ENCODE measurements at places on chromosomes 7 and 10.

GRCh38 chr7:28478656-28479055 lies 66.3 kb downstream of the CREB5 start:
- DNase-seq: no peak

DNA sequence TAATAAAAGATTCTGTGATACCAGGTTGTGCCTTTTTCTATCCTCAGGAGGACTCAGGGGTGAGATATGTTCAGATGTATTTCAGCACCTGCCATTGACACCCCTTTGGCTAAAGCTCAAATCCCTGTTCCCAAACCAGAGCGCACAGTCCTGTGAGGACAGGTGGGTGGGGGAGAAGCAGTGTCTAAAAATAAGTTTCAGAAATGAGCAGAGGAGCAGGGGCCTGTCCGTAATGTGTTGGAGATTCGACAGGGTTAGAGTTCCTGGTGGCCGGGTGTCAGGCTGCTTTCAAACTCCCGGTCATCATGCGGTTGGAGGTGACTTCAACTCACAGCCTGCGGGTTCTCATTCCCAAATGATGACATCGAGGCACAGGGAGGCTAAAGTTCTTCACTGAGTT lies 211.5 kb downstream of the KLF6 start:
- DNase-seq: no peak

DNA sequence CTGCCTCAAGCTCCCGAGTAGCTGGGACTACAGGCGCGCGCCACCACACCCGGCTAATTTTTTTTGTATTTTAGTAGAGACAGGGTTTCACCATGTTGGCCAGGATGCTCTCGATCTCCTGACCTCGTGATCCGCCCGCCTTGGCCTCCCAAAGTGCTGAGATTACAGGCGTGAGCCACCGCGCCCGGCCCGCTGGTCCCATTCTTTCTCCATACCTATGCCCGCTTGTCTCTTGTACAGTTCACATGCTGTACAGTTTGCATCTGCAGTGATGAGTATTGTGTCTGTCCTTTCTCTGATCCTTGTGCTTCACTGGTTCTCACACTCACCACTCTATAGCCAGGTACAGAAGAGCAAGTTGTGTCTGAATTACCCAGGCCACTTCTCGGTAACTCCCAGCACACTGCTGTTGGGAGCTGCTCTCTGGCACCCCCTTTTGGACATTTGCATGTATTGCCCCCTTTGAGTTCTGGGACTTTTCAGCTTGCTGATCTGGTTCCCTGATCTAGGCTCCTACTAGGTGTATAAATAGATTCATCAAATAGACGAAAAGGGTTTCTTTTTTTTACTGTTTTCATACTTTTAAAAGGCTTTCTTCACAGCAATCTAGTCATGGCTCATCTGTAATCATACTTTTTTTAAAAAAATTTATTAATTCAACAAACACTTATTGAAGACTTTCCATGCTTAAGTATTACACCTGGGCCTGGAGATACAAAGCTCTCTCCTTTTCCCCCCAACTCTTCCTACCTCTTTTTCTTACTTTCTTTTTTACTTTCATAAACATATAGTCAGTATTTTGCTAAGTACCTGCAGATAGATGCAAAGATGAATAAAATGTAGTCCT lies 53.5 kb downstream of the AOAH start:
- DNase-seq: peak; percentile 57

DNA sequence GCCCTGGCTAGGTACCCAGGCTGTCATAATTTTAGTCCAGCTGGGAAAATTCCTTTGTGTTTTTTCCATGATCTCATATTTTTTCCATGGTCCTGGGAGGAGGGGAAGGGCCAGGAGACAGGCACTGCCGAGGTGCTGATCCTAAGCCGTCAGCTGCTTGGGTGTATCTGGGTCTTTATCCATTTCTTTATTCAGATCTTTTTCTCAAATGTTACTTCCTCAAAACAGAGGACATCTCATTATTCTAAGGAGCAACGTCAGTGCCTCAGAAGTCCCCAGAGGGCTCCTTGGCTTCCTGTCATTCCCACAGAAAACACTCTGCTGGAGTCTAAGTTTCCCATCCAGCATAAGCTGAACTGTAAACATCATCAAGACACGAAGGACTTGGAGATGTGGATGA lies 2.8 kb upstream of the OR6V1 start:
- DNase-seq: no peak

- no peak for DNase-seq
Observed at GRCh38 chr10:59505926-59506325, 143.6 kb upstream of the FAM13C start.

- DNase-seq: no peak
Observed at GRCh38 chr10:80537086-80537735, 491 bp upstream of the SH2D4B start.

DNA sequence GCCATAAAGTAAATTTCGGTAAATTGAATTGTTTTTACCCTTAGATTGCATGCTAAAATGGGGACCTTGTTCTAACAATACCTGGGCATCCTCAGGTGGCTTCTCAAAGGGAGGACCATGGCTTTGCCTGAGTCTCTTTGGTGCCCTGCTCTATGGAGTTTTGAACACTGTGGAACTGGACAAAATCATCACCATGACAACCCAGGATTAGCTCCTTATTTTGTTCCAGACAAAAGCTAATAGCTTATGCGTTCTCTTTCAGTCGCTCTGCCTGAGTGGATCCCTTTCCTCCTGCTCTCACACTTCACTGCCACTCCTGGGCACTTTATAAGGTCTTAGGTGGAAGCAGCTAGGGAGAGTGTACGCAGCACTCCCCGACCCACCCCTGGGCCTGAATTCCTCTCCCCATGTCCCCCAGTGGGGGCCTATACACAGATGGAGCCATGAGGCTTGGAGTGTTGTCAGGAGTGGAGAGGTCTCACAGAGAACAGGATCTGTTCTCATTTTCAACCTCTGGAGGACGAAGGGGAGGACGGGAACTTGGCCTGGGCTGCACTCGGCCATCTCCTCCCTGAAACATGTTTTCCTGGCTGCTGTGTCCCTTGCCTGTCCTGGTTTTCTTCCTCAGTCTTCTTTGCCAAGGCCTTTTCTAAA lies 19.0 kb downstream of the ADCYAP1R1 start:
- no peak for DNase-seq

All from SHP77 (cell line).